Myocyte (in vitro differentiated cells): ENCODE measurements at places on chromosomes 5 and 9. TPM values are rescaled to one million over a fixed set of nuclear protein-coding genes. Genes with fewer than 3 reads are reported as not detected.

DNA sequence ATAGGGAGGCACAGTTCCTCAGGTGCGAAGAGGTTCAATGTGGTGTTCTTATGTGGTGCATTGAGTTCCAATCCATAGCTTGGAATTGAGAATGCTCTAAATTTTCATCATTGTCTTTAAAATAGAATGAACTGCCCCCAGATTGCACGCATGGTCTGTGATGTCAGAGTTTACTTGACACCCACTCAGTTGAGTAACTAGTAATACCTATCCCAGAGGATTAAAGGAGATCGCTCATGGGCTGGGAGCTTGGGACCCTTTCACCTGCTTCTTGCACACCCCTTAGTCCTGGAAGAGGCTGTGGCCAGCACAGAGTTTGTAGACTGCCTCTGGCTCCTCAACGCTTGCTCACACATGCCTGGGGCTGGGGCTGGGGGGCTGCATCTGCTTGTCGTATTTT lies 95.1 kb upstream of the OTULINL start:
- DNase-seq = no peak

DNA sequence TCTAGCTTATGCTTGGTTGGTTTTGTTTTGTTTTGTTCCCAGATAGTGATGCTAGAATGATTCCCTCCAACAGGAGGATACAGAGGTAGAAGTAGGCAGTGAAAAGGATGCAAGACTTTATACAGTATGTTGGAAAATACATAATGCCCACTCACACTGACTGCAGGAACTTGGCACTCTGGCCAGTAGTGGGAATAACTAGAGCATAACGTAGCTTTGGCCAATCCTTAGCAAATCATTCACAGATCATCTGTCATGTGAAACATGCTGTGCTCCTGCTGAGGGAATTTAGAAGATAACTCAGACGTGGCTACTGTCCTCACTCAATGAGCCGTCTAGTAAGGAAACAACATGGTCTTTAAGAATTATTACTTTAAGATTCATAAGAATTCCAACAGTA lies 13.5 kb downstream of the CFAP90 start:
- DNase-seq = no peak

Gene ACOT12
- total RNA-seq = not detected in 2 replicates

GRCh38 chr5:175696139-175696854 lies 38.4 kb downstream of the HRH2 start:
- DNase-seq = no peak
